ENCODE measurements at places on chromosomes 2 and 18.

GRCh38 chr2:199490049-199490448, 32.3 kb upstream of the SATB2 start:
- DNase-seq: no peak

GRCh38 chr2:88556026-88556425, 71.2 kb downstream of the EIF2AK3 start:
- no peak for DNase-seq

DNA sequence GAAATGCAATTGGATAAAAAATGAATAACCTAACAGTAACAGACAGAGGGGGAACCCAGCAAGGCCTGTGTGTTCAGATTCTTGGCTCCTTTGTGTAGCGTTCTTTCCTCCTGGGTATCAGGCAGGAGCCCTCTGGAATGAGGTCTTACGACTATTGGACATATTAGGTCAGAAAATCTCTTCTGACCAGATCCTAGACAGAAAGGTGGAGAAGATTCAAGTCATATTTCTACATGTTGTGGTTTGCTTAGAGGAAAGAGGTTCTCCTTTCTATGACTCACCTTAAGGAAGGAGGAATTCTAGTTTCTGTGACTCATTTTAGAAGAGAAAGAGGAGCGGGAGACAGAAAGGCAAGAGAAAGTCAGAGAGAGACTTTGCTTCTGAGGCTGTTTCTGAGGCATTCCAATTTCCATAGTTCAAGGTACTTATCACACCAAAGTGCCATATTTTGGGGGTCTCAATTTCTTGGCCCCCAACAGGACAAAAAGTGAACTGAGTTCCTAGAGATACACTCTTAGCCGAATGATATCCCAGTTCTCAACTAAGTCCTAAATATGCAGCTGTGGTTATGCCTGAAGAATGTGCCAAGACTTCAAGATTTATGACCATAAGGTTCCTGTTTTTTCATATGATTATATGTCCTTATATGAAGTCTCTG, 618.6 kb downstream of the ZEB2 start:
- DNase-seq: no peak

DNA sequence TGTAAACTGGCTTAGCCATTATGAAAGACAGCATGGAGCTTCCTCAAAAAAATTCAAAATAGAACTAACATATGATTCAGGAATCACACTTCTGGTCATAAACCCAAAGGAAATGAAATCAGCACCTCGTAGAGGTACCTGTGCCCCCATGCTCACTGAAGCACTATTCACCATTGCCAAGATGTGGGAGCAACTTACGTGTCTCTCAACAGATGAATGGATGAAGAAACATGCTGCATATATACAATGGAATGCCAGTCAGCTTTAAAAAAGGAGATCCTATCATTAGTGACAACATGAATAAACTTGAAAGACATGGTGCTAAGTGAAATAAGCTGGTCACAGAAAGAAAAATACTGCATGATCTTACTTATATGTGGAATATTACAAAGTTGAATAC, 8.2 kb downstream of the SCTR start:
- no peak for DNase-seq

DNA sequence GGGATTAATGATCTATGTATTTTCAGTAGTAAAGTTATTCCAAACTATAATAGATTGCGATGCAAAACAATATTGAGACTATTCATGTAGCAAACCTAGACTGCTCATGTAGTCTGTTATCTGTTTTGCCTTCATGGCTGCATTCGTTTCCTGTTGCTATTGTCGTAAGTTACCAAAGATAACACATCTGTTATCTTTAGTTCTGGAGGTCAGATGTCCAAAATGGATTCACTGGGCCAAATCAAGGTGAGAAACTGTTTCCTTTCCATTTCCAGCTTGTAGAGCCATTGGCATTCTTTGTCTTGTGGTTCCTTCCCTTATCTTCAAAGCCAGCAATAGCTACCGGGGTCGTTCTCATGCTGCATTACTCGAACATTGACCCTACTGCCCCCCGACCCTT, 20.9 kb downstream of the ITGAV start:
- DNase-seq: no peak

DNA sequence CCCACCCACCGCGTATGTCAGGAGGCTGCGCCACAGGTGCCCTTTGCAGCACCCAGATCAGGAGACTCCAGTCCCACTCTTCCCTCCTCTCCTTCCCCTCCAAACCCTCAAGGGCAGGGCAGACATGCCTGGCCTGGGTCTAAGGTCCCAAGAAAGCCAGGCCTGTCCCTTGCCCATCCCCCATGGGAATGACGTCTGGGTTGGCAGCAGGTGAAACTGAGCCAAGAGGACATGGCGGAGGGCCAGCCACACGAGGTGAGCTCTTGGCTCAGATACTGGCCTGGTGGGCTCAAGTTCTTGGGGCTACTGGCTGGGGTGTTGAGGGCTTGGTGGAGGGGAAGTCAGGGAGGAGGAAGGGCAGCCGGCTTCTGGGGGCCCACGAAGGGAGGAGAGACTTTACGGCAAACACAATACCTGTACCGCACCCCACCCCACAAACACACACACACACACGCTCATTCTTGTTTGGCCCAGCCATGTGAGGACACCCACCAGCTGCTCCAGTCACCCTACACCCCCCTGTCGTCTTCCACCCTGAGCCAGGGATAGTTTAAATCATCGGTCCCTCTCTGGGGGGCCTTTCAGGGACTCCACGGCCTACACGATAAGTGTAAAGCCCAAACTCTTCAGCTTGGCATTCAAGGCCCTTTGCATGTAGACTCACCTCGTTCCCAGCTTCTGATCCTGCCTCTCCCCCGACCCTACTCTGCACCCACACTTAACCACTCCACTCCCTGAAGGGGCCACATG, 24.1 kb upstream of the TNS1 start:
- no peak for DNase-seq

- no peak for DNase-seq
Measured at GRCh38 chr18:6591491-6591890, 138.0 kb upstream of the ARHGAP28 start.

DNA sequence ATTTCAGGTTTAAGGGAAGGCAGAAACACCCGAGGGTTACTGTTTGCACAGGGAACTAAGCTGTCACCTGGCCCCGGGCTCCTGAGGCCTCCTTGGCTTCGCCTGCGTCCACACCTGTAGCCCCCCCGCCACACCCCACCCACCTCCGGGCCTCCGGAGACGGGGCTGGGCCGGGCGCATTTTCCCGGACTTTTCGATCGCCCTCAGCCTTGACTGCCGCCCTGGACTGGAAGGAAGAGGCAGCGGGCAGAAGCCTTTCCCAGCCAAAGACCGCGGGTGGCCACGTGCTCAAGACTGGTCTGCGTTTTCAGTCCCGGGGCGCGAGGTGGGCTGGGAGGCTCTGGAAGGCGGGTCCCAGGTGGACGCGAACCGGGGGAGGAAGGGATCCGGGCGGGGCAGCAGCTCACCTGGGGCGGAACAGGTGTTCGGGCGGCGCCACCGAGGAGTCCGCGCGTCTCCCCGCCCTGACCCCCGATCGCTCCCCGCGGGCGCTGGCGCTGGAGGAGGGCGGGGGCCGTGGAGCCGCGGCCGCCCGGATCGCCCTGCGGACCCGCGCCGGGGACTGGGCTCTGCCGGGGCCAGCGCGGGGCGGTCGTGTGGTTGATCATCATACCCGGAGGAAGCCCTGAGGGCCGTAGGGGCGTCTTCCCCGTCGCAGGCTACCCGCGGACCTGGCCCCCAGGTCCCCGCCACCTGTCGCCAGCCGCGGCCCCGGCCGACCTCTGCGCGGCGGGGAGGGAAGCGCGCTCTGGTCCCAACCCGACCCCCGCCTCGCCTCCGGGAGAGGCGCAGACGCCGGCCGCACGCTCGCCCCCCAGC, 3.2 kb downstream of the ID2 start:
- DNase-seq: peak; percentile 73

DNA sequence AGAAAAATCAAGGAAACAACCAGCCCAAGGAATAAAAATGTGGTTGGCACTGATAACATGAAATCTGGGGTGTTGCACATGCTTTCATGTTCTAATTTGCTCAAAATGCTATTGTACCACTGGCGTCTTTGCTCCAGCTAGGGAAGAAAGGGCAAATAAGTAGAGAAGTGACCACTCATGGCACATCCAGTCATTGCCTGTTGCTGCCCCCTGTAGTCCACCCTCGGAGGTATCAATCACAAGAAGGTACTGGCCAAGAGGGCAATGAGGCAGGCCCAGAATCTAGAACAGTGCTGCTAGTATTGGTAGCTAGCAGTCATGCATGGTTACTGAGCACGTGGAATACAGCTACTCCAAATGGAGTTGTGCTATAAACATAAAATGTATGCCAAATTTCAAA, 213.4 kb downstream of the CDCA7 start:
- peak; percentile 78 for DNase-seq

- DNase-seq: no peak
Measured at GRCh38 chr2:62713837-62714236, 8.3 kb downstream of the EHBP1 start.

DNA sequence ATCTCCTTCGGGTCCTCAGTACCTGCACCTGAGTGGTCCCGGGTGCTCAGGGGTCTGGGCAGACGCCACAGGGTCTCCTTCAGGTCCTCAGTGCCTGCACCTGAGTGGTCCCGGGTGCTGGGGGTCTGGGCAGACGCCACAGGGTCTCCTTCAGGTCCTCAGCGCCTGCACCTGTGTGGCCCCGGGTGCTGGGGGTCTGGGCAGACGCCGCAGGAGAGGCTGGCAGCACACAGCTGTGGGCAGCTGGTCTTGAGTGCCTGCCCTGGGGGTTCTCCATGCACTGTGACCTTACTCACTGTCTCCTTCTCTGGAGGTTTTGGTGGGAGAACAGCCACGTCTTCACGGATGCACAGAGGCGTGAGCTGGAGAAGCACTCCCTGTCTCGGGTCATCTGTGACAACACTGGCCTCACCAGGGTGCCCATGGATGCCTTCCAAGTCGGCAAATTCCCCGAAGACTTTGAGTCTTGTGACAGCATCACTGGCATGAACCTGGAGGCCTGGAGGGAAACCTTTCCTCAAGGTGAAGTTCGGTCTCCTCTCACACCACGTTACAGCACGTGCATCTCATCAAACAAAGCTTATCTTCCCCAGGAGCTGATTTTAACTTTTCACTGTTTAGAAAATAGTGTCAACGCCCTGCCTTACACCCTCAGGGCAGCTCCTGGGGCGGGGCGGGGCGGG, 82.6 kb downstream of the TPO start:
- no peak for DNase-seq

DNA sequence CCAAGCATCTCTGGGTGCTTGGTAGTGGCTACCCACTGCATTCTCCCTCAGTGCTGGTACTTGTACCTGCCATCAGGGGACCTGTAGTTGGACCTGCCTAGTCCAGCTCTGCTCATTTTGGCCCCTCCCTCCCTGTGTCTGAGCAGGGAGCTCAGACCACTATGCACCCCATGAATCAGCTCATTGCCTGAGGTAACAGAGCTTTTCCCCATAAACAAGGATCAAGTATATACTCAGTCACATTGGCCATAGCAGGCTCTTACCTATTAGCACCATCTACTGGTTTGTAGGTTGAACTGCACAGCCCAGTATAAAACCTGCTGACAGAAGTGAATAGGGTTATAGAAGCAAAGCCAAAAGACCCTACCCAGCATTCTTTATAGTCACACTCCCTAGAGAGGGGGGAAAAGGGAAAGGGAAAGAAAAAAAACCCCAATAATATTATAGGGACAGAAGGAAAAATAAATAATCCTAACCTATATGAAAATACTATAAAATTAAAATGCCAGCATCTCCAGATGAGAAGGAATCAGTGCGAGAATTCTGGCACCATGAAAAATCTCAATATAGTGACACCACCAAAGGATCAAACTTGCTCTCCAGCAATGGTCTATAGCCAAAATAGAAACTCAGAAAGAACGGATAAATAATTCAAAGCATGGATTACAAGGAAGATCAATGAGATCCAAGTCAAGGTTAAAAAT, 6.9 kb upstream of the FLACC1 start:
- peak; percentile 42 for DNase-seq

DNA sequence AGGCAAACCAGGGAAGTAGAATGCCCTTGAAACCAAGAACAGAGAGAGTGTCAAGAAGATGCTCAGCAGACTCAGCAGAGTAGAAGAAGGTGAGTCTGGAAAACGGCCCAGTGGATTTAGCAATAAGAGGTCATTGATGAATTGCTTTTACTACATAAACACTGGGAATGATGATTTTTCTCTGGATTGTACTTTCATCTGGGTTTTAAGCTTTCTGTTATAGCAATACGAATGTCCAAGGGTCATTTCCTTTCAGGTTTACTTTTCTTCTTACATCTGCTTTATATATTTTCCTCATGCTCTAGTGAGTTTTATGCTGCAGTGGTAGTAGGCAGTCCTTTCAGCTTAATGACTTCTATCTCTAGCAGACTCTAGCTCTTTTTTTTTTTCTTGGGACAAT, 16.9 kb downstream of the EML6 start:
- DNase-seq: no peak

- DNase-seq: no peak
Measured at GRCh38 chr18:39346916-39347315, 1781.3 kb upstream of the CELF4 start.

DNA sequence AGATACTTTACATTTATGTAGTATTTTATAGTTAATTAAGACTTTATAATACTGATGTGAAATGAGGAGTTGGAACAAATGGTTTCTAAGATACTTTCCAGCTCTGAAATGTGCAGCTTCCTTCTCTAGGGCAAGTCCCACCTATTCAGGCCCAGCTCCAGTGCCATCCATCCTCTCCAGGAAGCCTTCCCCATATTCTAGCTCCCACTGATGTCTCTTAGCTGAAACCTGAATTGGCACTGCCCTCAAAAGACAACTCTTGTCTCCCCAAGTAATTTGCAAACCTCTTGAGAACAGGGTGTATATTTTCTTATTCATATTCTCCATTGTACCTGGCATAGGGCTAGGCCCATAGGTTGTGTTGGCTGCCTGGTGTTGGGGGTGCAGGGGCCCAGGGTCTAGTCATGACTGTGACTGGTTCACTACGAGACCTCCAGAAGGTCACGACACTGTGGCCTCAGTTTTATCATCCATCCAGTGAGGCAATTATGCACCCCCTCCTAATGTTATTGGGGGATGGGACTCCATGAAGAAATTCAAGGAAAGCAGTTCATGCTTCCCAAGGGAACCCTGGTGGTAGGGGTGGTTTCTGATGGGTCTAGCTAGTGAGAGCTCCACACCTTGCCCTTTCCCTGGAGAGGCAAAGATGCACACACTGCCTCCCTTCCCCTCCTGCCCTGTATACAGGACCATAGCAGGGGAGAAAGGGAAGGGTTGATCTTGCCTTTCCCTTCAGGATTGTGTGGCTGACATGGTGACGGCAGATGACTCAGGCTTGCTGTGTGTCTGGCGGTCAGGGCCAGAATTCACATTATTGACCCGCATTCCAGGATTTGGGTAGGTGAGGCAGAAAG, 2.8 kb downstream of the WDR54 start:
- no peak for DNase-seq

- no peak for DNase-seq
Measured at GRCh38 chr18:55786651-55787272, 198.8 kb upstream of the TCF4 start.
